ENCODE measurements at places on chromosomes 1 and 21.

DNA sequence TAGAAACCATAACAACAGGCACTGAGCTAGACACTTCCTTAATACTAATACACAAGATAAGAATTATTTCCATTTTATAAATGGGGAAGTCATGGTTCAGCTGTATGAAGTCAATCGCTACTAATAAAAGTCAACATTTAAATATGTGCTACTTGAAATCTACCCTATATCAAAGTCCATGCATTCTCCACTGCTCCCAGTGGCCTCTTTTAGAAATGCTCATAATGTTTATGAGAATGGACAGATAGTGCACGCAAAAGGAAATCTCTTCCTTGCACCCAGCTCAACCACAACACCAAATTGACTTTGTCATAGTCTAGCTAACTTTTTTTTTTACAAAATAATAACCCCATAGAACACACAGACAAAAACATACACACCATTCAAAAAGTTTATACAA, 281.7 kb upstream of the CXADR start:
- no peak for DNase-seq

- DNase-seq: no peak
Observed at GRCh38 chr1:9716404-9717192, 65.1 kb downstream of the PIK3CD start.

DNA sequence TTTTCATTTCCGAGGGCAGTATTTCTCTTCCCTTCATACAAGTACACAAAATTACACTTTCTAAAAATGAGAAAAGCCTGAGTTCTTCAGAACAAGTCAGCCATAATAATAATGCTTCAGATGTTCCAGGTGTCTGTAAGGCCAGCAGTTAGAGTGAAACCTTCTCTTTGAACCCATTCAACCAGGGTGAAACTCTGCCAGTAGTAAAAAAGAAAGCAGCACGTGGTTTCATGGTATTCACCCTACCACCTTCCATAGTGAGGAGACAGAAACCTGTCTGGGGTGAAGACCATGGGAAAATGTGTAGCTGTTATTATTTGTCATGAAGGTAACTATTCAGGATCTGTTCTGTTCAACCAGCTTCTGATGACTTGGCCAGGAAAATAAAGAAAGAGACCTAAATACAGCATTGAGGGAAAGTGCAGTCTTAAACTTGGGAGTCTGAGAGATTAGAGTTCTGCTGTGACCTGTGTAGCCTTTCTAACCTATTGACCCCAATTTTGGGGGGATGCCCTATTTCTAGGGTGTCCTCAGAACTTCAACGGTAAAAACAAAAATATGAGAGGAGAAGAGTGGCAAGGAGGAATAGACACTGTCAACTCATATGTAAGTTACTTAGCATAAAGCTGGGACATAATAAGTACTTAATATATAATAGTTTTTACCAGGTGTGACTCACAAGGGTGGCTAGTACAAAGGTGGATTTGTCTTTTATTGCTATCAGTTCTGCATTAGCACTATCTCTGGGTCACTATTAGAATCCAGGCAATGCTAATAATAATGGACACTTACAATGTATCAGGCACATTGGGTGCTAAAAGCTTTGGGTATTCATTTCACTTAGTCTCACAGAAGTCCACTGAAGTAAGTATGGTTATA, 70.0 kb upstream of the TNFSF4 start:
- DNase-seq: no peak

- no peak for DNase-seq
Observed at GRCh38 chr1:61539720-61540462, 185.1 kb downstream of the TM2D1 start.

DNA sequence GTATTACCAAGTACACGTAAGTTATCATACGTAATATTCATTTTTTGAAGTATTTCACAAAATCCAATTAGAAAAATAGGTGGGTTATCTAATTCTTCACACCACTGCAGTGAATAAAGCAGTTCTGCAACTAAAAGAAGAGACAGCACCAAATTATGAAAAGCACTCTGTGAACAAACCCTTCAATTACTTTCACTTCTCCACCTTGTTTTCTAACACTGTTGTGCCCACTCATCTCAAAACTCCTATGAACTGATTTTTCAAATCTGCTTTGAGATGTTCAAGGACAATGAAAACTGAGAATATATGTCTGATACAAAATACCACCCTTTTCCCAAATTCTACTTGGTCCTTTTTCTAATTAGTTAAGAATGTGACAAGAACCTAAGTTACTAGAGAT, 39.4 kb downstream of the LTN1 start:
- DNase-seq: no peak

DNA sequence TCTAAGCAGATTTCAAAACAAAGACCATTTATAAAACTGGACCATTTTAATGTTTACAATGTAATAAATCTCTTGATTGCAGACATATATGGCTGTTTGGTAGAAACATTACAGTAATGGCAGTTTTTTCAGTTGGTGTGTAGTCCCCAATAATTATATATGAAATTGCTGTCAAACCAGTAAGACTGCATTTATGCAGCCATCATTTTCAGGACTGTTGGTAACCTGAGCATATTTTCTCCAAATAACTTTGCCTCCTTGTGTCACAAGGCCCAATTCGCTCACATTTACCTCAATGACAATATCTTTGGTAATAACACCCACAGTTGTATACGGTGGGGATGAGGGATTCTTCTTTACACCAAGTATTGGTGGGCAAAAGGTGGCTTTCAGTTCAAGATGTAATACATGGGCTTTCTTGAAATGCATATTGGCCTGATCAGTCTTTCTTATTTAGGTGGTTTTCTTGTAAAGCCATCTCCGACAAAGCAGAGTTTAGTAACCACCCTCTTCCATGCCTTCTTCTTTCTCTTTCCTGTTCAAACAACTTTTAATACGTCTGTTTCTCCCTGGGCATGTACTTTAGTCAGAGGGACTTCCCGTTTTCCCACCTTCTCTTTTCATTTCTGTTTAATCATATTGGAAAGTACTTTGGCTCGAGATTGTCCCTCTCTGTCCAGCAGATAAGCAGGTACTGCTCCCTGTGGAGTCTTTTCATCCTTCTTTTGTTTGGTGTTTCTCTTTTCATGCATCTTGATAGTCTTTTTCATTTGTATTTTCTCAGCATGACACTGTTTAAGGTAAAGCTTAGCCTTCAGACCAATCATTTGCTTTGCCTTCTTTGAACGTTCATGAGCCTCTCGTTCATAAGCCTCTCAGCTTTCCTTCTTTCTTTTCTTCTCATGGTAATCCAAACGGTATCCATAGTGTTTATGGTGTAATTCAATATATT, 30.4 kb downstream of the ATP2B4 start:
- DNase-seq: no peak

DNA sequence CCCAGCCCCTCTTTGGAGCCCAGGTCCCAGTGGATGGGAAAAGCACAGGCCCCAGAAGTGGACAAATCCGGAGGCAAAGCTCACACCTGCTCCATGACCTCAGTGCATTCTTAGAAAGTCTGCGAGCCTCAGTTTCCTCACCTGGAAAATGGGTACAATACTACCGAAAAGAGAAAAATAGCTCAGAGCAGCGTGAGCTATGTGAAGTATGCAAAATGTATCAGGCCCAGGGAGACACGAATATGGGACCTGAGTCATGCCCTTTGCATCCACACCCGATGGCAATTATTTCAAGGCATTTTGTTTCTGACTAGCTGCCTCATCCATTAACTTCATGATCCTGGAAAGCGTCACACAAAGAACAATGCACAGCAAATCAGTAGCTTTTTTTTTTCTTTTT, 9.2 kb downstream of the ALDH4A1 start:
- DNase-seq: no peak

DNA sequence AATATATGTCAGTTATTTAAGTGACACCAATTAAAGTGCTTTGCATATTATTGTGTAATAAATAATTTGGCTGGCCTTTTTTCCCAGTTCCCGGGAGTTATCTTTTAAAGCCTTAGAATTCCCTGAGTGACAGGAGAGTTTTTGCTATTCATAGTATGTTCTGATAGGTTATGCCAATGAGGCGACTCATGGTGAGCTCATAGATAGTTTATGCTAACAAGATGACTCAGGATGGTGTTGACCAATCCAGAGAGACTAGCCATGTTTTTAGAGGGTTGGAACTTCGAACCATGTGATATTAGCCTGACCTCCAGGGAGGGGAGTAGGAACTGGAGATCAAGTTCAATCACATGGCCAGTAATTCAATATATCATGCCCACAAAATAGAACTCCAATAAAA, 310.8 kb downstream of the USP25 start:
- no peak for DNase-seq

DNA sequence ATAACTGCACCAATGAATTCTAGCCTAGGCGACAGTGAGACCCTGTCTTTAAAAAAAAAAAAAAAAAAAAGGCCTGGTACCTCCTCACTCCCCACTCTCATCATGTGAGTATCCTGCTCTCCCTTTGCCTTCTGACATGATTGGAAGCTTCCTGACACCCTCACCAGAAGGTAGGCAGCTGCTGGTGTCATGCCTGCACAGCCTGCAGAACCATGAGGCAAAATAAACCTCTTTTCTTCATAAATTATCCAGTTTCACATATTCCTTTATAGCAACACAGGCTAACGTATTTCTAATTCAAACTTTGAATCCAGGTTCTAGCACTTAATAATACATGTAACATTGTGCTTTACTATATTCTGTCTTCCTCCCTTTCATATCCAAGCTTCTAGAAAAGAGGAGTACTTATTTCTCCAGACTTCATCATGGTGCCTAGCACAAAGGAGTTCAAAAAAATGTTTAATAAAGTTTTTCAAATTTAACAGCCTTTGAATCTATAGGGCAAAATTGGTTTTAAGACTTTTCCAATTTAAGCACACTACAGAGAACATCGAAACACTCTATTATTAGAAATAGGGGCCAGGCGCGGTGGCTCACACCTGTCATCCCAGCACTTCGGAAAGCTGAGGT, 5.6 kb downstream of the AHCTF1 start:
- DNase-seq: no peak

DNA sequence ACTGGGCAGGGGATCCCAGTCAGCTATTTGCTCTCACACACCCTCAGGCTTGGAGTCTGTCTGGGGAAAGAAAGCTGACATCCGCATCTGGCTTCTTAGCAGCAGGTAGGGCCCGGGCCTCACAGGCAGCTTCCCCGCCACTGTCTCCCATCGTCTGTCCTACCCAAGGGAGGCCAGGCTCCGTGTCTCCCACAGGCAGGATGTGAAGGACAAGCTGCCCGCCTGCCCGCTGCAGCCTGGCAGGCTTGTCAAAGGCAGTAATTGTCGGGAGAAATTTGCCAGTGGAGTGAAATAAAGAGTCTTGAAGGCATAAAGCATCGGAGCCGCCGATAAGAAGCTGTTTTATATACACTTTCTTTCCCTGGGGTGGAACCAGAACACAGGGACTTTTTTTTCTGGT, 44.0 kb upstream of the DISP3 start:
- DNase-seq: no peak

DNA sequence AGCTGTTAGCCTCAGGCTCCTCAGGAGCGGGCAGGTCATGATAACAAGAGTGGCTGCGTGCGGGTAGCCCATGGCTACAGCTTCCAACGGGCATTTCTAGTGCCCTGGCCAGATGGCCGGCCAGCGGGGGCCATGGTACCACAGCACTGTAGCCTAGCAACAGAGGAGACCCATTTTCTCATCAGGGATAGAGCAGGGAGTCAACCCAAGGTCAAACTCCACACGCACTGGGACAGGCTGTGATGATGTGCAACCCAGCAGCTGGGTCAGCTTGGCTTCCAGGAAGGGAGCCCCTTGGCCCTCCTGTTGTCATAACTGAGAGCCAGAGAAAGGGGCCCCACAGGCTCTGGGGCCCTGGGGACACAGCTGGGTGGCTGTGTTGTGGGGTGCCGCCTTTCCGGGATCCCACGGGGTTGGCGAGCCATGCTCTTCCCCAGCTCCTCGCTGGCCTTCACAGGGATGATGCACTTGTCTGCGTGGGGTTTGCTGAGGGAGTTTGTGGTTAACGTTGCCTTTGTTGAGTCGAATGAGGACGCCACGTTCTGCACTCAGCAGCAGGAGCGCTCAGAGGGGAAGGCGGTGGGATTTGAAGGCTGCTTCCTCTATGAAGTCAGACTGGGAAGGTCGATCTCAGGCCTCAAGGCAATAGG, 46.3 kb downstream of the COL18A1 start:
- no peak for DNase-seq

DNA sequence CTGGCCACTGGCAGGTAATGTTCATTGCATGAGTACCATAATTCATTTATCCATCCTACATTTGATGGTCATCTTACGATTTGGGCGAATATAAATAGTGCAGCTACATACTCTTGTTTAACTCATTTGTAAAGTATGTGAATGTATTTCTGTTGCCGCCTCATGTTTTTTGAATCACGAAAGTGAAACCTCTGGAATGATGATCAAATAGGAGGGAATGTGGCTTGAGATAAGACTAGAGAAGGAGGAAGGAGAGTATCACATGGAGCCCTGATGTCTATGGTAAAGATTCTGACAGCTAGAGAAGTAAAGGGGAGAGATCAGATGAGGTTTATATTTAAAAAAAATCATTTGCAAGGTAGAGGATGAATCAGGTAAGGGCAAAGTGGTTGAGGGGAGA, 8.0 kb downstream of the MRPS14 start:
- DNase-seq: no peak

DNA sequence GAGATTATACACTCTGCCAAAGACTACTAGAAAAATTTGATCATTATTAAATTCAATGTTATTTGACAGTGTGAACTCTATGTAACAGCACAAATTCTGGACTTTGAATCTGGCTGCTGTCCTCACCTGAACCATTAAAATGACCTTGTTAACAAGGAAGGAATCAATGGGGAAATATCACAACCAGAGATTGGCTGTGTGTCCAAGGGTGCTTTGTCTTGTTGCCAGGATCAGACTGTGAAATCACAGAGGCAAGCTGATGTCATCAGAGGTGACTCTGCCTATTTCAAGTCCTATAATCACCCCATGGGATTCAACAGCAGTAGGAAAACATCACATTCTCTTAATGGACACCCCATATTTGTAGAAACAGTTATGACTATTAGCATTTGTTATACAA, 46.8 kb downstream of the ADAMTS5 start:
- DNase-seq: no peak

GRCh38 chr1:11519629-11520031, 40.7 kb downstream of the DISP3 start:
- DNase-seq: no peak

GRCh38 chr1:156896490-156897033, 3.0 kb downstream of the PEAR1 start:
- no peak for DNase-seq
